ENCODE measurements at places on chromosomes 4 and X. TPM values are rescaled to one million over a fixed set of nuclear protein-coding genes. Genes with fewer than 3 reads are reported as not detected.

Gene KLB
- 0.18 TPM for total RNA-seq

Gene MUC7
- not detected for total RNA-seq

Gene ADGRG4
- not detected for total RNA-seq

Gene TEX13D
- total RNA-seq, result not detected

Gene FRYL
- total RNA-seq, result 8.5 TPM

Gene SSX4
- total RNA-seq, result not detected

Gene AMBN
- total RNA-seq, result not detected

Measured in A549 treated with RU486 at 1 μM for 4 hours (cell line).